K562 (cell line): ENCODE measurements at places on chromosomes 1 and 21. TPM values are rescaled to one million over a fixed set of nuclear protein-coding genes. Genes with fewer than 3 reads are reported as not detected.

The MSH4 gene
- total RNA-seq = 0.13 and 0.16 TPM in 2 replicates

DNA sequence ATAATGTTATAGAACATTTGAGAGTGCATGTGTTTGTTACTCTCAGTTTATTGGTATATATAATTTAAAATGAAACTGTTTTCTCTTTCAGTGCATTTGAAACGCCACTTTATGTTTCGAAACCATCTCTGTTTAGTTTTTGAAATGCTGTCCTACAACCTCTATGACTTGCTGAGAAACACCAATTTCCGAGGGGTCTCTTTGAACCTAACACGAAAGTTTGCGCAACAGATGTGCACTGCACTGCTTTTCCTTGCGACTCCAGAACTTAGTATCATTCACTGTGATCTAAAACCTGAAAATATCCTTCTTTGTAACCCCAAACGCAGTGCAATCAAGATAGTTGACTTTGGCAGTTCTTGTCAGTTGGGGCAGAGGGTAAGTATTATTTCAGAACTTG, 123.5 kb downstream of the DYRK1A start:
- no peak for DNase-seq

GRCh38 chr1:173507205-173507846, 30.2 kb downstream of the PRDX6 start:
- DNase-seq = no peak

The AK4 gene
- total RNA-seq = 34.9 and 36.4 TPM in 2 replicates

DNA sequence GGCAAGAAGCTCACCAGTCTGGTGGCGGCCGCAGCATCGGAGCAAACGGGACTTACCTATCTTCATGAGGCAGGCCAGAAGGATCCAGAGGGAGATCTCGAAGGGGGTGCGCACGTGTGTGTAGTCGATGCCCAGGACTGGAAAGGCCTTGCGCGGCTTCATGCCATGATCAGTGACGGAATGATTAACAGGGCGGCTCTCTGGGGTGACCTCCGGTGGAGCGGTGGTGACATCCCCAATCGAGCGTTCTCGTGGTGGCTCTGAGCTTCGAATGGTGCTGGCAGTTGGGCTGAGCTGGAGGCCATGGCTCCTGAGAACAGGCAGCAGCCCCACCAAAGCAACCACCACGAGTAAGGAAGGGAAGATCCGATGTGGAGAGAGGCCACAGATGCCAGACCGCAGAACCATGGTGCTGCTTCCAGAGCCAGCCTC, 982 bp downstream of the SLC9A1 start:
- DNase-seq = no peak

The TTLL7 gene
- 1.7 and 2.1 TPM in 2 replicates for total RNA-seq

The PPP1R15B gene
- 46.5 and 48.1 TPM in 2 replicates for total RNA-seq

DNA sequence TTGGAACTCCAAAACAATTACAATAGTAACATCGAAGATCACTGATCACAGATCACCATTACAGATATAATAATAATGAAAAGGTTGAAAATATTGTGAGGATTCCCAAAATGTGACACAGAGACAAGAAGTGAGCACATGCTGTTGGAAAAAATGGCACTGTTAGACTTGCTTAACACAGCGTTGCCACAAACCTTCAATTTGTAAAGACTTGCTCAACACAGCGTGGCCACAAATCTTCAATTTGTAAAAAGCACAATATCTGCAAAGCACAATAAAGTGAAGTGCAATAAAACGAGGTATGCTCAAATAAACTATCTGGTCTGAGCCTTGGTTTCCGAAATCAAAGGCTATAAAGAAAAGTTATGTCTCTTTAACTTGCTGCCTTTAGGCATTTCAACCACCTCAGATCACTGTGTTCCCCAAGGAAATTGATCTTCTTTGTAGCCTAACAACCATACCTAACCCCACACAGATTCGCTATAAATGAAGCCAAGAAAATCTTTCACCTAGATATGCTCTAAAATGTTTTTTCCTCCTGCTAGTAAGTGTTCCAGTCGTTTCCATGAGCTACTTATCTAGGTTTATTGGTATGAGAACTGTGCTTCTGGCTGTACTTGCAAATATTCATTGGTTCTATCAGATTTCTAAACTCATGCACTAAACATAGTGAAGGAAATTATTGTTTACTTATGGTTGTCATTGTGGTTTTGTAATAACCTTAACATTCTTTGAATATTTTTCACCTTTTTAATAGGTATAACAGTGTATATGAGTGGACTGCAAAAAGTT, 13.1 kb upstream of the LPGAT1 start:
- DNase-seq = no peak

- no peak for DNase-seq
Observed at GRCh38 chr1:228984646-228985631, 249.7 kb downstream of the RHOU start.

DNA sequence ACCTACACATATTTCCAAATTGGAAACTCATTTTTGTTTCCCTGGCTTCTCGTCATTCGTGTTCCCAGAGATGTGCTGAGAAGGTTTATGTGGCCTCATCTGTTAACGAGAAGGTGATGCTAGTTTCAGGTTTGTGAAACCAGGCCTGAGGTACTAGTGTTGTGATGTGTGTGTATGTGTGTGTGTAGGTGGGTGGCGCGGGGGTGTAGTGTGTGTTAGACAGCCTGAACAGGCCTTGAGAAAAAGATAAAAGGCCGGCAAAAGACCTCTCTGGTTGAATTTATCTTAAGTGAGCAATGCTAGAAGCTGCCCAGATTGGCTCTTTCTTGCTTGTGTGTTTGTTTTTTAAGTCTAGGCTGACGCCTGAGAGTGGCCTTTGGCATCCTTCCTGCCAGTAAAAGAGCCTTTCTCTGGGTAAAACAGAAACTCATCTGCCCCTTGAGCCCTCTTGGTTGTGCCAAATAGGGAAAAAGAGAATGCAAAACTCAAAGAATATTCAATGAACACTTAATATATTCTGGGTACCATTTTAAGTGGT, 65.8 kb upstream of the HSD17B7 start:
- DNase-seq = no peak

- DNase-seq = peak; percentile 34
Observed at GRCh38 chr1:196531737-196532524, 76.3 kb downstream of the KCNT2 start.

DNA sequence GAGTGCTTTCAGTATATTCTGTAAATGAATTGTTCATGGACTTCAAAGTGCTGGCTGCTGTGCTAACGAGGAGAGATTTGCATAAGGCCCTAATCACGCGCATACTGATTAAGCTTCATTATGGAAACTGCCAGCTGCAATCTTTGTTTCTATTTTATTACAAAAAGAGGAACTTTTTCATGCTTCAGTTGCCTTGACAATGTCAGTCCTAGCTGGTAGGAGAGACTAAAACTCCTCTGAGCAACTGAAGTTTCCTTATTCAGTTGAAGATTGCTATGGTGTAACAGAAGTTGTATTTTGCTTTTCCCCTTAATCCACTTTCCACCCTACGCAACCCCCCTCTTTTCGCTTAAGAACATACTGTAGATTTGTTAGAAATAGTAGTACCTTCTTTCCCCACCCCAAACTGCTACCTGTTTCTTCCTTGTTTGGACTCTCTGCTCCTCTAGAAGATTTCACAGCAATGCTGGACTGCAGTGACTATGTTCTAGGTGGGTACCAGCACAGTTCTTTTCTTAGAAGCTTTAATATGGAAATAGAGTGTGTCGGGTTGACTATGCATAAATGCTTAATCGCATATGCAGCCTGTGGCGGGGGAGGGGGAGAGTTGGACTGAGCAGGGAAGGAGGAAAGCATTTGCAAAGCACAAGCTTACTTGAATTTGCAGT, 108.3 kb downstream of the POU2F1 start:
- no peak for DNase-seq

GRCh38 chr1:61353797-61354406, 271.5 kb downstream of the NFIA start:
- no peak for DNase-seq

The C1orf185 gene
- not detected in 2 replicates for total RNA-seq

DNA sequence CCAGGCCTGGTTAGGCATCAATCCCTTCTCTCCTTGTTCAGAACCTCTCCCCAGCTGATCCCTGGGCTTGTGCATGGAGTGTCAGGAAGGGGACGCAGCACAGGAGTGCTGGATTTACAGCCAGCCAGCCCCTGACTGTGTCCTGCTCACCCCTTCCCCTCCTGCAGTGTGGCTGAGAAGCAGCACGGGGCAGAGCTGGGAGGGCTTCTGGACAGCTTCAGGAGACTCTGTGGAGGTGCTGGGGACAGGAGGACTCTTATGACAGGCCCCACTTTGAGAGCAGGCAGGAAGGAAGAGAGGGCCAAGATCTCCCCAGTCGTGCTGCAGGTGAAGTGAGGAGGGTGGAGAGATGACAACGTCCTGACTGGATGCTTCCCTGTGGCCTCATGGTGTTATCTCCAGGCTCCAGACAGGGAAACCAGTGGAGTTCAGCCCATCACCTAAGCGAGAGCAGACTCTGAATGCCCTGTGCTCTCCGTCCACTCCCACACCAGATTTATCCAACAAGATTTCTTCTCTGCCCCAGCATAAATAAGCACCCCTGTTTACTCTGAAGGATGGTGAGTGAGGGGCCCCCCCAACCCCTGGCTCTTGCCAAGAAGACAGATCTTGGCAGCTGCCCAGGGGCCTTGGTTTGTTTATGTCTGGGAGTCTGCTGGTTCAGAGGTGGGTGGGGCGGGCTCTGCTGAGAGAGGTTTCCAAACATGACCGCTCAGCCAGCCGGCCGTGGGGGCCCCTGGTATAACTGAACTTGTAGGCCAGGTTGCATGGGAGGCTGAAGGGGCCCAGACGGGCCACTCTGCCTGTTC, 21.3 kb downstream of the TMCC2 start:
- peak; percentile 82 for DNase-seq

GRCh38 chr1:14010476-14010875, 310.5 kb downstream of the PRDM2 start:
- DNase-seq = no peak

The FCRL1 gene
- total RNA-seq = not detected in 2 replicates

- no peak for DNase-seq
Observed at GRCh38 chr1:189357317-189357716, 1120.3 kb downstream of the BRINP3 start.

DNA sequence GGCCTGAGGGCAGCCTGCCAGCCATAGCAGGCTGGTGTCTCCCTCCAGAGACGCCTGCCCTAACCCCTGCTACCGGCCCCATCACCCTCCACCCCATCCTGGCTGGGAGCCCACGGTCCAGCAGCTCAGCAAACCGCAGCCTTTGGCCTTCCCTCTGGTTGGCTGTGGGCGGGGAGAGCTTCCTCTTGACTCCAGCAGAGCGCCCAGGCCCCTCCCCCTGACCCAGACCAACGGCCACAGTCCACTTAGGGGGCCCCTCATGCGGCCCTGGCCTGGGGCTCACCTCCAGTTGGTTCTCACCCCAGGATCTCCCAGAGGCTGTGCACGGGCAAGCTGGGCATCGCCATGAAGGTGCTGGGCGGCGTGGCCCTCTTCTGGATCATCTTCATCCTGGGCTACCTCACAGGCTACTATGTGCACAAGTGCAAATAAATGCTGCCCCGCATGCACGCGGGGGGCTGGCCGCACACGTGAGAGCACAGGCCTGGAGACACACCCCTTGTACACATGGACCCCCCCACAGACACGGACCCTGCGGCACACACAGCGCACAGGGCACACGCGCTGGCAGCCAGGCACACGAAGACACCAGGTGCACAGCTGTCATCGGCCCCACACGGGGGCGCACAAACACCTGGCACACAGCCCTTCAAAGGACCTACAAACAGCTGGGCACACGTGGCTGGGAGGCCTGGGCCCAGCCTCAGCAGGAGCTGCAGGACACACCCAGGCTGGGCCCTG, 3.1 kb downstream of the SMIM1 start:
- DNase-seq = peak; percentile 88

- DNase-seq = no peak
Observed at GRCh38 chr1:224582041-224582440, 34.1 kb upstream of the CNIH3 start.

DNA sequence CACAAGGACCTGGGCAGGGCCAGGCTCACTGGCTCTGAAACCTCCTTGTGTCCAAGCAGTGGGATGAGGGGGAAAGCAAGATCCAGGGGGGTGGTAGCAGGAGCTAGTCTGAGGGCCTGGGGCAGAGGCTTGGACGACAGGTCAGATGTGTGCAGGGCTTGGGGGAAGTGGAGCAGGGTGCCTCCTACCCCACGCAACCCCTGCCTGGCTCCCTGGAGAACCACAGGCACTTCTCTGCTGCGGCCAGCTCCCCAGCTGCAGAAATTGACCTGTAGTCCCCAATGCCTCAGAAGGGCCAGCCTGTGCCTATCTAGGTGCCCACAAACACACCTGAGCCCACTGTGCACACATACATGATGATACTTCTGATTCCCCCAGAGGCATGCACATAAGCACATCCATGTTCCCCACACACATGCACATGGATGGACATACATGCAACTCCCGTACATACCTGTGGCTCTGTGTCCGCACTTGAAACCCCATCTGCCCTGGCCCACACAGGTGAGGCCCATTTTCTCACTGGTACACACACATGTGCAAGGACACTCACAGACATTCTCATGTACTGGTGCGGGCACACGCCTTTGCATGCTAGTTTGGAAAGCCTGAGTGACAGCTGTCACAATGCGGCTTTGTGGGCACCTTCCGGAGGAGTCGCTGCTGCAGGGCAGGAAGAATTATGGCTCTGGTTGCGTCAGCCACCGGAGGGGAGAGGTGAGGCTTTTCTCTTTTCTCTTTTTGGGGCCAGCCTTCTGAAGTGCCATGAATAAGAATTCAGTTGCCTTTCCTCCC, 247.2 kb upstream of the CSF3R start:
- no peak for DNase-seq

The VAV3 gene
- total RNA-seq = not detected in 2 replicates

DNA sequence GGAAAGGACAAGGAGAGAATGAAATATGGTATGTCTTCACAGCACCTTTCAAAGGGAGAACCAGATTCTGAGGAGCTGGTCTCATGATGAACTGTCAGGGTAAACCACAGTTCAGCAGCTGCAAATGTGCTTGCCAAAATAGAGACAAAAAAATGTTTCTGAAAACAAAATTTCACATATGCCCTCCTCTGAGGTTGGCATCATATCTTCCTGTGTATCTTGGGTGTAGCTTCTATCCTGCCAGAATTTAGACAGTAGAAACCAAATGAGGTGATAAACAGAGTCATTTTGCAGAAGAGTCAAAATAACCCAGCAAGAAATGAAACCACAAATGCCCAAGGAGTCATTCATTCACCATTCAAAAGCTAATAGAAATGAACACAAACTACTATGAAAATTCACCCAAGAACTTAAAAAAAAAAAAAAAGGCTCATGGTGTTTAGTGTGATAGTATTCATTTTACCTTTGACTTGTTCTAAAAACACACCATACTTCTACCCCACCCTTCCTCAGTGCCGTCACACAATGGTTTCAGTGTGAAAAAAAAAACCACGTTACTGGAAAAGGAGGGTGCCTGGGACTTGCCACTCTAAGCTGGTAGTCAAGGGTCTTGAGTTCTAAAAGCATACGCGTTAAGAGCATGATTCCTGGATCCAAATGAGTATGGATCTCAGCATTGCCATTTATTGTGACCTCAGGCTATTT, 18.5 kb downstream of the SELL start:
- DNase-seq = no peak

The FHAD1 gene
- 1.3 and 1.6 TPM in 2 replicates for total RNA-seq

- DNase-seq = no peak
Observed at GRCh38 chr1:165467706-165468105, 22.8 kb upstream of the RXRG start.

DNA sequence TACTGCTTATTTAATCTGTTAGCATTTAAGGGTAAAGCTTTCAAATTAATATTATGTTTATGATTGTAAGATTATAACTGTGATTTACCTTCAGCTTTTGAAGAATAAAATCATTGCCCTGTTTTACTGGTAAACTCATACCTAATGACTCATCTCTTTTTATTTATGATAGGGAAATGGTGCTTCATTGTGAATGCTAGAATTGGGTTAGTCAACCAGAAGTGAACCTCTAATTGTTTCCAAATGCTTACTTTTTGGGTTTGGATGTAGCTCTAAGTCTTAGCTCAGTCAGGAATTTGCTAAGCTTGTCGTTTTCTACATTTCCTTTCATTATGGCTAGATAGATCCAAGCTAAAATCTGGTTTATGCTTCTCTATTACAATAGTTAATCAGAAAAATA, 59.4 kb downstream of the SLC30A7 start:
- no peak for DNase-seq
